IMR-90 (cell line): ENCODE measurements at places on chromosomes 7 and 10. TPM values are rescaled to one million over a fixed set of nuclear protein-coding genes. Genes with fewer than 3 reads are reported as not detected.

GRCh38 chr7:50718876-50719275 is 63.8 kb downstream of the GRB10 start:
- no peaks in the 10 kb centered on the region for H3K27me3 ChIP-seq
- peaks cover 6% of the 10 kb centered on the region; the same call in 1 of the 2 replicates for H3K4me1 ChIP-seq
- H3K36me3 ChIP-seq = 0 out of 2 replicates have a peak, but pooled peaks cover 1% of the 10 kb centered on the region
- DNase-seq = no peak
- H3K27ac ChIP-seq = no peak overlapping the region

DNA sequence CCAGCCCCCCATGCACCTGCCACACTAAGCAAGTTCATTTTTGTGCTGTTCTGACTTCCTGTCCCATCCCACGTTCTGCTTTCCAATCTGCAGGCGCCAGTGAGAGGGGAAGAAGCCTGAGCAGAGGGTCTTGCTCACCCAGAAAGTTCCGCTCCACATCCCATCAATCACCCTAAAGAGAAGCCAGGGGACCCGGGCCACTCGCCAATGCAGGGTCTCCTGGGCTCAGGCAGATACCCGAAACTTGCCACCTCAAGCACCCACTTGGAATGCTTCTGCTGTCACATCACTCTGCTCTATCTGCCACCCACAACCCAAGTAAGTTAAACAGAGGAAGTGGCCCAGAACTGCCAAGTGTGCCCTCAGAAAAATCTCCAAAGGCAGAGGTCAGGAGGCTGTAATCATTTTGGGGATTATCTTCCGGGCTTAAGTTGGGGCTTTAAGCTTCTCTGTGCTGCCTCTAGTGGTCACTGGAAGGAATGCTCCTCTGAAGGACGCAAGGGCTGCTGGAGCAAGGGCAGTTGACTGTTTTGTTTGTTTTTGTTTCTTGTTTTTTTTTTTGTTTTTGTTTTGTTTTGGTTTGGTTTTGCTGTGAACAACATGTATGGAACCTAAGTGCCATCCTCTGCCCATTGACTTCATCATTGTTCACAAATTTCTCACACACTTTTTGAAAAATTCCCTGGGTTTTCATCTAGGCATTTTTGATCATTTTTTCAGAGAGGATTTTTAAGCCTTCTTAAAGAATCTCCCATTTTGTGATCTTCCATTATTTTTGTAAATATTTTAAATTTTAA is 25.5 kb downstream of the PRR15 start:
- peak; percentile 22 for DNase-seq
- H3K36me3 ChIP-seq = no peaks in the 10 kb centered on the region
- H3K27me3 ChIP-seq = no peaks in the 10 kb centered on the region
- no peak overlapping the region for H3K27ac ChIP-seq

DNA sequence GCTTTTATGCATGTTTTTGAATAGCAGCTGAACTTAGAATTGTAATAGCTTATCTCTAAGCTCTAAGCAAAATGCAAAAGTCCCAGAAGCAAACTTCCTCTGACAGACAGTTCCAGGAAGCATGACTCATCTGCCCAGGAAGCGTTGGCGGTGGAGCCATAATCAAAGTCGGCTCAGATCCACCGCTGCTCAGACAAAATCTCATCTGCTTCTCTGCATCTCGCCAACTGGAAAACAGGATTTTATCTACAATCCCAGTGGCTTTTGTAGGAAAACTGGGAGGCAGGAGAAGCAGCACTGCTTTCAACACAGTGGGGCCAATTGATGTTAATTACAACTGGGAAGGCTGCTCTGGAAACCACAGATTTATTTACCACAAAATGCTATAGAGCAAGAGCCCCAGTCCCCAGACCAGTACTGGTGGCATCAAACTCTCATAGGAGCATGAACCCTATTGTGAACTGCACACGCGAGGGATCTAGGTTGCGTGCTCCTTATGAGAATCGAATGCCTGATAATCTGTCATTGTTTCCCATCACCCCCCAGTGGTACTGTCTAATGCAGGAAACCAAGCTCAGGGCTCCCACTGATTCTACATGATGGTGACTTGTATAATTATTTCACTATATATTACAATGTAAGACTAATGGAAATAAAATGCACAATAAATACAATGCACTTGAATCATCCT is 99.9 kb downstream of the CUBN start:
- H3K27me3 ChIP-seq = no peaks in the 10 kb centered on the region
- H3K4me3 ChIP-seq = peak overlapping the region; percentile 13; the same call in 1 of the 2 replicates
- peaks cover 14% of the 10 kb centered on the region for H3K4me1 ChIP-seq
- H3K27ac ChIP-seq = peak overlapping the region; percentile 68

GRCh38 chr7:8200316-8200715 is 61.7 kb downstream of the ICA1 start:
- no peaks in the 10 kb centered on the region for H3K36me3 ChIP-seq
- H3K27me3 ChIP-seq = peaks cover 2% of the 10 kb centered on the region; the same call in 1 of the 2 replicates
- H3K27ac ChIP-seq = no peak overlapping the region
- H3K4me3 ChIP-seq = no peak overlapping the region

DNA sequence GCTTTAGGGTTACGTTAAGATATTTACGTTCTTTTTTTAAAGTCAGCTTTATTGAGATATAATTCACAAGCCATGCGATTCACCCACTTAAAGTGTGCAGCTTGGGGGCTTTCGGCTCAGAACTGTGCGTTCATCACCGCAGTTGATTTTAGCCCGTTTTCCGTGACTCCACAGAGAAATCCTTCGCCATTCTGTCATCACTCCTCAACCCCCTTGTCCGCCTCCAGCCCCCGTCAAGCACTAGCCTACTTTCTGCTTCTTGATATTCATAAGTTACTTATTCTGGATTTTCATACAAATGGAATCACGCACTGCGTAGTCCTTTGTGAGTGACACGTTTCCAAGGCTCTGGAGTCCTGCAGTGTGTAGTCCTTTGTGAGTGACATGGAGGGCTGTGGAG is 20.4 kb downstream of the FAM20C start:
- no peak overlapping the region for H3K4me3 ChIP-seq
- H3K27ac ChIP-seq = no peak overlapping the region

DNA sequence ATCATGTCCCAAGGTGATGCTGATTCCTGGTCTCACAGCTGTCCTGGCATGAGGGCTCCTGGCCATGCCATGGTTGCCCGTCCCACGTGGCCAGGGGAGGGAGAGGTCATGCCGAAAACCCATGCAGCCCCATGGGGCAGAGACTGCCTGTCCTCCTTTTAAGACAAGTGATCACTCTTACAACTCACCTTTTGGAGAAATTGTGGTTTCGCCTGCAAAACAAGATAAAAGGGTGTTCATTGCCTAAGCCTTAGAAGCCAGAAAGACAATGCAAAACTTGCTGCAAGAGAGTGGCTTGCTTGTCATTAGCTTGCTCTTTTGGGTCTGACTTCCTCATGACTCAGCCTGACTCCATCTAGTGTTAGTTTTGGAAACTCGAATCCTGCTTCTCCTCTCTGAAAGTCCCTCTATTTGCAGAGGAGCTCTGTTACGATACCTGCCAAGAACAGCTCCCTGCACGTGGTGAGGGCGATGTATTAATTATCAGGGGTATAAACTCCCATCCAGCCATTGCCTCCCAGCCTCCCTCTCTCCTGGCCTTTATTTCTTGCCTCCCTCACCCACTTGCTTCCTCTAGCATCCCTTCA is 26.7 kb downstream of the TMEM273 start:
- no peak overlapping the region for H3K4me3 ChIP-seq
- DNase-seq = peak; percentile 83
- no peak overlapping the region; the same call in 1 of the 2 replicates for H3K27ac ChIP-seq
- H3K27me3 ChIP-seq = no peaks in the 10 kb centered on the region

Gene MMP21
- total RNA-seq = not detected in 2 replicates

Gene STEAP1
- total RNA-seq = 3.9 and 5.8 TPM in 2 replicates

Gene IDI2
- total RNA-seq = not detected in 2 replicates

Gene TAS2R41
- not detected in 2 replicates for total RNA-seq
